ENCODE measurements at places on chromosomes 2 and 18.

DNA sequence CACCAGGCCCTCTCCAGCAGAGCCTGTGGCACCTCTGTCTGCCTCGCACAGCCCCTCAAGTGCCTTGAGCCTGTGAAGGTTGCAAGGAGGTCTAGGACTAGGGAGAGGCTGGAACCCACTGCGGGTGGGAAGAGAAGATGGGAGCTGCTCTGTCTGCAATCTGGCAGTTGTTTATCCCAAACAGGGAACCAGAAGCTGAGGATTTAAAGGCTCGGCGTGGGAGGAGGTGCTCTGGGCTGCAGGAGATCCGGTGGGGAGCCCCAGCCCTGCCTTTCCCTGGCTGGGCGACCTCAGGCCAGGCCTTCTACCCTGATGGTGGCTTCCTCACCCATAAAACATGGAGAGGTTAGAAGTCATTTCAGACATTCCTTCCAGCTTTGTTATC is 174.1 kb downstream of the SMAD7 start:
- DNase-seq, result no peak

- DNase-seq, result no peak
These were observed 44.9 kb downstream of the LMAN2L start for GRCh38 chr2:96694816-96695455.

- DNase-seq, result peak; percentile 61
These were observed 196.9 kb downstream of the NRP2 start for GRCh38 chr2:205878999-205879762.

- no peak for DNase-seq
These were observed 106.3 kb downstream of the MSH2 start for GRCh38 chr2:47509250-47509649.

- no peak for DNase-seq
These were observed 96.4 kb downstream of the VIT start for GRCh38 chr2:36792951-36793350.

GRCh38 chr2:239736358-239737143 is 288.6 kb downstream of the NDUFA10 start:
- no peak for DNase-seq

- DNase-seq, result peak; percentile 43
These were observed 4.1 kb upstream of the LOXHD1 start for GRCh38 chr18:46660957-46661749.

DNA sequence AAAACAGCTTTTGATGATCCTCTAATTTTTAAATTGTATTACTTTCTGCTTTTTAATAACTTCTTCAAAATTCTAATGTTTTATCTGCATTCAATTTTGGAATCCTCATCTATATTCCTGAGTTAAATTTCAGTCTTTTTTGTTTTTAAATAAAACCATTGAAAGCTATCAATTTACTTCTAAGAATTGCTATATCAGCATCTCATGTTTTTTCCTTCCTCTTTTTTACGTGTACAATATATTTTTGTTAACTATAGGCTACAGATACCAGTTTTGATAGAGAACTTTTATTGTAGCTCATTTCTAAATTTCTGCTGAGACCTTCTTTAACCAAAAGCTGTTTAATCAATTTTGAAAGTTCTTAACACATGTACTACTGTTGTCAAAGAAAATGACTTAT is 84.5 kb downstream of the SS18 start:
- DNase-seq, result no peak
